Stimulated activated CD4-positive, alpha-beta T cell treated with anti-CD3 and anti-CD28 coated beads, Interleukin-4, amount 100 ng/mL, for 1 hour (primary cell): ENCODE measurements at places on chromosomes 5 and 9.

- no peak for DNase-seq
These were observed 145.8 kb downstream of the TENT4A start for GRCh38 chr5:6859023-6859422.

DNA sequence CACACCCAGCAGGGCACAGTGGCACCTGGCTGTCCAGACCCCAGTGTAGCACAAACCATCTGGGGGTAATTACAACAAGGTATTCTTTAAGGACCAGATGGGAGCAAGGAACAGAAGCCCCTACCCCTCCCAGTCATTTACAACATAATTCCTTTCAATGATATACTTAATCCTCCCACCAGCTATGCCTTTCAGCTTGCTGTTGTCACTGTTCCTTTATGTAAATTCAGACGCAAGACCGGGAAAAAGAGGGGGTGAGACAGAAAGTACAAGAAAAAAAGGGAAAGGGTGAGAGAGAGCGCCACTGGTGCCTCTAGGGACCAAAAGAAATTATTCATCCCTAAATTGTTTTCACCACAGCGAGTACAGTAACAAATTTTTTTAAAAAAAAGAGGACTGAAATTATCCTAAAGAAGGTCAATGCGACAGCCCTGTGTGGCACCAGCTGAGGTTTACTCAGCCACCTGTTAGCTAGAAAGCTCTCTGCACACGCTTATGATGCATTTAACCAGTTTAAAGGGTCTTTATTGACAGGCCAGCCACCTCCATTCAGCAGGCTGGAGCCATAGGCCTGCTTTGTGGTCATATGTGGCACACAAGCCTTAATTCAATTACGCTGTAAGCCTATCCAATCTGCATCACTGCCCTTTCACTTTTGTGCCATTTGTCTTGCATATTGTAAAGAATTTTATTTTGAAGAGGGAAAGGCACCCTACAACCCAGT lies 210.2 kb upstream of the ISL1 start:
- no peak for DNase-seq

DNA sequence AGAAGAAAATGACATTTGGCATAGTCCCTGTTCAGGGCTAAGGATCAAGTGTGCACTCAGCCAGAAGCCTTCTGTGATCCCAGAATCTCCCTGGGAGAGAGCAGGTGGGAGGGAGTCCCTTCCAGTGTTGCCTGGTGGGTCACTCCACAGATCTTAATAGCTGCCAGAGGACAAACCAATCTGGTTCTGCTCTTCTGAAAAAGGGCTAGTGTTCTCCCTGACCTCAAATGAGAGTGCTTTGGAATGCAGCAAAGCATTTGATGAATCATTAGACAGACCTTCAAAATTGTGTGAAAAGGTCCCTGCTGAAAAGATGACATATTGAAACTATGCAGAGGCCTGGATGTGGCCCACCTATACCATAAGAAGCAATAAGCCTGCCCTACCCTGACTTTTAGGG lies 339.7 kb downstream of the TMEM232 start:
- DNase-seq: no peak

- no peak for DNase-seq
These were observed 240.9 kb upstream of the TBCA start for GRCh38 chr5:78016863-78017529.

GRCh38 chr9:14345354-14346230 lies 31.7 kb upstream of the NFIB start:
- no peak for DNase-seq

- DNase-seq: no peak
These were observed 205.6 kb downstream of the PSAT1 start for GRCh38 chr9:78502566-78502965.

DNA sequence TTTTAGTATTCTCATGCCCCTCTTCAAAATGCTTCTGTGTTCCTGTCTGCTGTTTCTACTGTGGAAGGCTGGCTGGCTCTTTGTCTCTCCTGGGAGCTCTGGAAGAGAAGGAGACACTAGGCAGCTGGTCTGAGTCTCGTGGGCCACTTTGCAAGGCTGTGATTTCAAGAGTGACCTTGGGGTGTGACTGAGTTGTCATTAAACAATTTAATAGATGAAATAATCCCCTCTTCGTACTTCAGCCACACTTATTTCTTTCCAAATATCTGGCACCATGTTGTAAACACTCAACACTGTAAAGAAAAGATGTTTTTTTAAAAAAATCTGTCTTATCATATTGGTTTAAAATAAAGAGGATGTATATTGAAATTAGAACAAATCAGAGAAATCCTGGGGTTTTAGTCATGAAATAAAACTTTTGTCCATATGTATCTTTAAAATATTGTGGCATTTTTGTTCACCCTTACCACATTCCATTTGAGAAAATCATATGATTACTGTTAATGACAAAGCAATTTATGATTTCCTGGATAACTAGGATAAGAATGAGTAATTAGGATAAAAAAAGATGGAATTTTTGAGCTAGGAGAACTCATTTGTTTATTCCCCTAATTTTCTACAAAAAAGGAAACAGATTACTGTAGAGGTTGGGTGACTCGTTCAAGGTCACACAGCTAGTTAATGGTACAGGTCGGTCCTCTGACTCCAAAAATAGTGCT lies 200.8 kb downstream of the MAT2B start:
- DNase-seq: no peak

GRCh38 chr9:19255821-19256220 lies 25.3 kb downstream of the DENND4C start:
- no peak for DNase-seq

DNA sequence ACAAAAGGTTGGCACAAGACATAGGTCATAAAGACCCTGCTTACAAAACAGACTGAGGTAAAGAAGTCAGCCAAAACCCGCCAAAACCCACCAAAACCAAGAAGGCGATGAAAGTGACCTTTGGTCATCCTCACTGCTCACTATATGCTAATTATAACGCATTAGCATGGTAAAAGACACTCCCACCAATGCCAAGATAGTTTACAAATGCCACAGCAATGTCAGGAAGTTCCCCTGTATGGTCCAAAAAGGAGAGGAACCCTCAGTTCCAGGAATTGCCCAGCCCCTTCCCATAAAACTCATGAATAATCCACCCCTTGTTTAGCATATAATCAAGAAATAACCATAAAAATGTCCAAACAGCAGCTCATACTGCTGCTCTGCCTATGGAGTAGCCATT lies 27.7 kb downstream of the MLLT3 start:
- DNase-seq: no peak

DNA sequence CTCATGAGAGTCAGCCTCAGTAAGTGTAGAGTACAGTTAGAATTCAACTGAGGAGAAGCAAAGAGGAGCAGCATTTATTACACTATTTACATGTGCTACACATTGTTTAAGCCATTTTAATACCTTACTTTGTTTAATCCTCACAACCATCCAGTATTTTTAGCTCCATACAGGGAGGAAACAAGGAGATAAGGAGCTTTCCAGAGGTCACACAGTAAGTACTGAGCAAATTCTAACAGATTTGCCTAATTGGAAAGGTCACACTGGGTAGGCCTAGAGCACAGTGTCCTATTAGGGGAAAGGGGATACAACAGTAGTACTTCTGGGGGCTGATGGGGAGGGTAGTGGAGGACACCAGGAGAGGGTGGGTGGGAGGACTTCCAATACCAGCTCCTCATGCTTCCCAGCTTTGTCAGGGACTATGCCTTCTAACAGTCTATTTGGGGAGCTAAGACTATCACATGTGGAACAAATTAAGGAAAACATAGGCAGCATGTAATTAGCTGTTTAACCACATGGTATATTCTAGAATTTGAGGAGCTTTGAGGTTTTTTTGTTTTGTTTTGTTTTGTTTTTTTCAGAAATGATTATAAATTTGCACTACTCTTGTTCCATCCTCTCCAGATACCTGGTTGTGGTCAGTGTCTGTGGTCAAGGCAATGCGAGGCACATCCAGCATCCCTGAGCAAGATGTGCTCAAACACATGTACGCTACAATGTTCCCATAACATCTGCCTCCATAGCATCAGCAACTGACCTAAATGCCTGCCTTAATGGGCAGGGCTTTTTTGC lies 96.0 kb upstream of the SLC12A2 start:
- DNase-seq: no peak

DNA sequence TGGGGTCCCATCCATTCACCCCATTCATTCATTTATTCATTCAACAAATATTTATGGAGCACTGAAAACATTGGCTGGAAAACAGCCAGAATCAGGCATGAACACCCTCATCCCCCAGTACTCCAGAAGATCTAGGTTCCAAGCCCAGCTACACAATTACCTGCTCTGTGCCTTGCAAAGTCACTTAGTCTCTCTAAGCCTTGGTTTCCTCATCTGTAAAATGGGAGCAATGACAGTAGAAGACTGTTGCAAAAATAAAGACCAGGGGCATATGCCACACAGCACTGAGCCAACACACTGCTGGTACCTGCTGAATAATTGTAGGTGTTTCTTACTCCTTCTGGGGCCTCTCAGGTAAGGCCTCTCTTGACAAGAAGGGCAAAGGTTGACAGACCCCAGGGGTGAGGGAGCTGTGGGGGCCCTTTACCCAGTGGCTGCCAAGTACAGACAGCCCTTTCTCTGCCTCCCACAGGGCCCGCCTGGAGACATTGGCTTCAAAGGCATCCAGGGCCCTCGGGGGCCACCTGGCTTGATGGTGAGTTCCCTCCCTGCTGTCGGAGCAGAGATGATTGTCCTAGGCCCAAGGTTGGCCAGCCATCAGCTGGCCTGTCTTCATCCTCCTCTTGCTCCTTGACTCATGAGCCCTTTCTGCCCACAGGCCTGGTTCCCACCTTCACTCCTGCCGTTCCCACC lies 22.6 kb upstream of the ORM1 start:
- no peak for DNase-seq
